ENCODE measurements at places on chromosomes 11 and 22.

DNA sequence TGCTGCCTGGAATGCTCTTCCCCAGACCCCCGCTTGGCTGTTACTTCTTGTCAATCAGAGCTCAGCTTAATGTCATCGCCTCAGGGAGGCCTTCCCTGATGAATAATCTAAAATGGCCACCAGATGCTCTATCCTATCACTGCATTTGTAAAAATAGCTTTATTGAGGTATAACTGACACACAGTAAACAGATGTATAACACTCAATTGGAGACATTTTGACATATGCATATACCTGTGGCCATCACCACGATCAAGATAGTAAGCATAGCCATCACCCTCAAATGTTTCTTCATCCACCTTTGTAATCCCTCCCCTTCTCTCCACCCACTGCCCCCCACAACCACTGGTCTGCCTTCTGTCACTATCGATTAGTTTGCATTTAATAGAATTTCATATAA lies 36.6 kb upstream of the NECTIN1 start:
- DNase-seq: no peak

GRCh38 chr11:83051760-83052671 lies 19.7 kb downstream of the RAB30 start:
- no peak for DNase-seq

DNA sequence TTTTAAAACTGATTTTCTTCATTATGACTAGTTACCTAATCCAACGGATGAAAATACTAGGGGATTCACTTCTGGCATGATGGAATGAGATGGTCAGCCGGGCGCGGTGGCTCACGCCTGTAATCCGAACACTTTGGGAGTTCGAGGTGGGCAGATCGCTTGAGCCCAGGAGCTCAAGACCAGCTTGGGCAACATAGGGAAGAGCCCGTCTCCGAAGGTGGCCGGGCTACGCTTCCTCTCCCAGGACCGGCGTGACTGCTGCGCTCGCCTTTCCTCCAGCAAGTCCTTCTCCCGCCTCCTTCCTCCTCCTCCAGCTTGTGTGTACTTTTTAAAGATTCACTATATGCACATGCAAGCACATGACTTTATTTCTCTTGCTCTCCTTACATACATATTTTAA lies 505.4 kb upstream of the CCDC90B start:
- no peak for DNase-seq

- no peak for DNase-seq
Observed at GRCh38 chr22:37138849-37139561, 10.7 kb downstream of the IL2RB start.

DNA sequence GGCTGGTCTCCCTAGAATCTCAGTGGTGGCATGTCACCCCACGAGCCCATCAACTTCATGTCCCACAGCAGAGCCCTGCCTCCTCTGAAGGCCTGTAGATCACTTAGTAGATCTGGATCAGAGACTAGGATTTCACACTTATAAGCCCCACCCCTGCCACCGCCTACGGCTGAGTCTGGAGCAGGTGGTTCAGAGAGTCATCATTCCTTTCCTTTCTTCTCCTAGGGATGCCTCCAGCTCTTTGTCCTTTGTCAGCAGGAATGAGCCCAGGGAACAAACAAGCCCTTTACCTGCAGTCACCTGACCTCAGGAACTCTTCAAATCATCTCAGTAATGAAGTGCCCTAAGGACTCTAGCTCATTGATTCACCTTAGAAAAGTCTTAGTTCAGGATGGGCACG lies 37.8 kb downstream of the SCGB1A1 start:
- DNase-seq: no peak

DNA sequence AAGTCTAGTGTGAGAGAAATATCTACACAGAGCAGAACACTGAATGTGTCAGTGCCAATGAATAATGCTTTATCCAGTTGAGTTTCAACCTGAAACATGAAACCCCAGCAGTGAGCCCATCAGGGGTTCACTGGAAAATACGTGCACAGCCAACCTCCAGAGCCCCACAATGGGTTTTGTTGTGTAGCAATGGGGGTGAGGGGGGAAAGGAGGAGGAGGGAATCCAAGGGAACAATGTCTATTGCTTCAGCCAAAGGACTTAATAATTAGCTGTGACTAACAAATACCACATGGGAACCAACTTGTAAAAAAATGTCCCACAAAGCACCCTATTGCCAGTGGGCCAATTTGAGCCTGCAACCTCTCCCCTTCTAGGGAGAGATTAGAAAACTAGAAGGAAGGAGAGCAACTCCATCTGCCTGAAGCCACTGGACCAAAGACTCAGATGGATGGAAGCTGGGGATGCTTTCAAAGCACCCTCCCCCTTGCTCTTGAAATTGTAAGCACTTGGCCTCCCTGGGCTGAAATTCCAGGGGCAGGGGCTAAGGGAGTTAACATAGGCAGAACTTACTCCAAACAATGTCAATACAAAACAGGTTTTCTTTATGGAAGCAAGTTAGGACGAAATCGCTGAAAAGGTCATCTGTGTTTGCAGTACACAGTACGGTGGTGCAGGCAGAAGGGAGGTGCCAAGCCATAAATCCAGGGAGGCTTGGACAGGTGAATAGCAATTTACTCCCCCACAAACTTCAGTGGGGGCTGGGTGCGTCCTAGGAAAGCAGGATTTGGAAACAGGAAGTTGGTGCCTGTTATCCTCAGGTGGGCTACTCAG lies 99.8 kb downstream of the ARL14EP start:
- DNase-seq: no peak
